ENCODE measurements at places on chromosomes 7 and 10. TPM values are rescaled to one million over a fixed set of nuclear protein-coding genes. Genes with fewer than 3 reads are reported as not detected.
A peak's percentile ranks its signal among the peaks of the same experiment; 100 is the strongest.

Gene GUSB
- total RNA-seq = 32.6 TPM

DNA sequence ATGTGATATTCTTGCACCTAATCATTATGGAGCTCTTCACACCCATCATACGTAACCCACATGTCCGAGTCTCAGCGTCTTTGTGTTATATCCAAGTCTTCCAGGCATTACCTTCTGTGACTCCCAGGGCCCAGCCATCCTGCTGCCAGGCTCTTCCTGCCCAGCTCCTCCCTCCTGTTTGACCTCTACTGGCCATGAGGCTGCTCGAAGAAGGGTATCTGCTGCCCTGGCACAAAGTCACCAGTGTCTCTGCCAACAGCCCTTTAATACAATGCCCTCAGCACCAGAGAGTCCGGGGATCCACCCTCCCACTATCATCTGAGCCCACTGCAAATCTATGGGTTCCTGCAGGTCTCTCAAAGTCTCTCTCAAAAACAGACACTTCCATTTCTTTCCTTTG lies 65.3 kb upstream of the WAC start:
- H3K27me3 ChIP-seq = peaks cover 12% of the 10 kb centered on the region
- no peaks in the 10 kb centered on the region for H3K4me1 ChIP-seq
- no peak overlapping the region for H3K27ac ChIP-seq
- no peak for DNase-seq
- H3K36me3 ChIP-seq = no peaks in the 10 kb centered on the region

DNA sequence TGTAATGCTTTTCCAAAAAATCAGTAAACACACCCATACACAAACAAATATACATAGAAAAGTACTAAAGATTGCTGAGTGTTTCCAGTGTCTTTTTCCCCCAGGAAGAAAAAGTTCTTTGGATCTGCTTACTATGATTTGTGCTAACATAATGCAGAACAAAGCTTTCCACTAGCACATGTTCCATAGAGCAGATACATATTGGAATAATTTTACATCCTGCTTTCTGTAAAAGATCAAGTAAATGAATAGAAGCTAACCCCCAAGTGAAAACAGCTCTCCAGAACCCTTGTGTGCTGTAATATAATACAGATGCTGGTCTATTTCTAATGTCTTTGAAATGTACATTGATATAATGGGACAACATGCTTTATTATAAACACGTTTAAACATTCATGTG lies 125.5 kb downstream of the PON1 start:
- no peak for DNase-seq
- peaks cover 17% of the 10 kb centered on the region for H3K27me3 ChIP-seq
- H3K4me3 ChIP-seq = no peak overlapping the region
- no peaks in the 10 kb centered on the region for H3K4me1 ChIP-seq
- H3K27ac ChIP-seq = no peak overlapping the region

Gene AFAP1L2
- total RNA-seq = not detected

DNA sequence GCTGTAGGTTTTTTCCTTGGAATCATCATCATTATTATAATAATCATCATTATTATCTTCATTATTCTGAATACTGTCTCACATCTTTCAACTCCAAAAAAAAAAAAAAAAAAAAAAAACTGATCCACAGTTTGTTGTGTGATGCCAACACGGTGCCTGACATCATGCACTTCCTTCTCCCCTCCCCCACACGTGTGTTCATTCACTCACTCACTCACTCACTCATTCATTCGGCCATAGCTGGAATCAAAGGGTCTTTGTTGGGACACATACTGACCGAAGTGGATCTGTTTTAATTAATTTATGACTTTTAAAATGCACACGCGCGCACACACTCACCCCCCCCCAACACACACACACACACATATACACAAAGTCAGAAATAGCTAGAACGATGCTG lies 177.8 kb downstream of the PIP4K2A start:
- H3K27ac ChIP-seq = no peak overlapping the region
- no peaks in the 10 kb centered on the region for H3K4me1 ChIP-seq
- H3K27me3 ChIP-seq = no peaks in the 10 kb centered on the region
- no peak overlapping the region for H3K4me3 ChIP-seq
- peaks cover 18% of the 10 kb centered on the region for H3K36me3 ChIP-seq

Gene LIPA
- 46.7 TPM for total RNA-seq

Gene TSPAN13
- 1.8 TPM for total RNA-seq

DNA sequence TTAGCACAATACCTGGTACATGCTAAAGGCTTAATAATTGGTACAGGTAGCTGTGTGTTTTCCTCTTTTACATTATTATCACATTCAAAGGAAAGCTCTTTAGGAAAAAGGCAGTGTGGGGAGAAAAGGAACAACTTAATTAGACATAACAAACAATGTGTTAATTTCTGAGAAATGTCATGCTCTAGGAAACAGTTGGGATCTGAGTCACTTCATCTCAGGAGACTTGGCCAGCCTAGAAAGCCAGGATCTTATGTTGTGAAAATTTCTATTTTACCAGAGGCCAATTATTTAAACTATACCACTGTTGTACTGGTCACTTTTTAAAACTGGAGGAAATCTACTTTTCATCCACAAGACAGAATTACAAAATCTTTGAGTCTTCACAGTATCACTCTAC lies 39.6 kb downstream of the ARMH3 start:
- no peak overlapping the region for H3K27ac ChIP-seq
- DNase-seq = peak; percentile 19
- no peaks in the 10 kb centered on the region for H3K36me3 ChIP-seq
- H3K4me3 ChIP-seq = no peak overlapping the region
- H3K27me3 ChIP-seq = no peaks in the 10 kb centered on the region

Gene AGAP5
- total RNA-seq = 4.0 TPM

DNA sequence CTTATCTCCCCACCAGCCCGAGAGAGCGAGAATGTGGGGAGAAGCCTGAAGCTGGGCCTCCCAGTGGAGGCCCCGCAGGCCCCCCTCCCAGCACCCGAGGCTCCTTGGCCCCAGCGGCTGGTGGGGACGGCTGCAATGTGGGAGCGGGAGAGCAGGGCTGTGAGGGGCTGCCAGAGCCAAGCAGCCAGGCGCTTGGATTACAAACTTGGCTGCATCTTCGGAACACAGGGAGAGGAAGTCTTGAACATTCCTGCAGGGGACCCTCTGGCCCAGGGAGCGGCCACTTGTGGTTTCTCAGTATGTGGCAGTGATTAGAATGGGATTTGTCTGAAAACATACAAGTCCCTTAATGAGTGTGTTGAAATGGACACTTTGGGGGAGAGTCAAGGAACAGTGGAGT lies 23.2 kb downstream of the ELN start:
- no peak overlapping the region for H3K4me3 ChIP-seq
- no peaks in the 10 kb centered on the region for H3K36me3 ChIP-seq
- H3K4me1 ChIP-seq = no peaks in the 10 kb centered on the region

- no peaks in the 10 kb centered on the region for H3K4me1 ChIP-seq
- no peak overlapping the region for H3K27ac ChIP-seq
- H3K36me3 ChIP-seq = no peaks in the 10 kb centered on the region
- H3K27me3 ChIP-seq = peaks cover 37% of the 10 kb centered on the region
Measured at GRCh38 chr7:151918510-151918843, 37.8 kb upstream of the GALNTL5 start.

Gene INA
- 0.29 TPM for total RNA-seq

- H3K36me3 ChIP-seq = no peaks in the 10 kb centered on the region
- H3K27ac ChIP-seq = no peak overlapping the region
- H3K27me3 ChIP-seq = no peaks in the 10 kb centered on the region
Measured at GRCh38 chr7:24755541-24756407, 1.5 kb downstream of the GSDME start.

Gene MSMB
- total RNA-seq = not detected

DNA sequence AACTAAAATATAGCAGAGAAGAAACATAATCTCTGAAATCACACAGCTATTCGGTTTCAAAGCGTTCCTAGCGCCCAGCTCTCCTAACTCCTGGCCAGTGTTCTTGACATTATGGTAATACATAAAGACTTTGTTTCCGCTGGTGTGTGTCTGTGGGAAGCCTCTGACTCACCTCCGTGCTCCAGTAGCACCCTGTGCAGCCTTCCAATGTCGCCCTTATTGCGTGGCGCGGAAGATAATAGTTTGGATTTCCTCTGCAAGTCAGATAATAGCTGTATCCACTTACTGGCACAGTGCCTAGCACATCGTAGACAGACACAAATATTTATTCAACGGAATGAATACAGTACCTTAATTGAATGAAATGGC lies 570 bp downstream of the BMS1 start:
- no peaks in the 10 kb centered on the region for H3K27me3 ChIP-seq
- no peak for DNase-seq

DNA sequence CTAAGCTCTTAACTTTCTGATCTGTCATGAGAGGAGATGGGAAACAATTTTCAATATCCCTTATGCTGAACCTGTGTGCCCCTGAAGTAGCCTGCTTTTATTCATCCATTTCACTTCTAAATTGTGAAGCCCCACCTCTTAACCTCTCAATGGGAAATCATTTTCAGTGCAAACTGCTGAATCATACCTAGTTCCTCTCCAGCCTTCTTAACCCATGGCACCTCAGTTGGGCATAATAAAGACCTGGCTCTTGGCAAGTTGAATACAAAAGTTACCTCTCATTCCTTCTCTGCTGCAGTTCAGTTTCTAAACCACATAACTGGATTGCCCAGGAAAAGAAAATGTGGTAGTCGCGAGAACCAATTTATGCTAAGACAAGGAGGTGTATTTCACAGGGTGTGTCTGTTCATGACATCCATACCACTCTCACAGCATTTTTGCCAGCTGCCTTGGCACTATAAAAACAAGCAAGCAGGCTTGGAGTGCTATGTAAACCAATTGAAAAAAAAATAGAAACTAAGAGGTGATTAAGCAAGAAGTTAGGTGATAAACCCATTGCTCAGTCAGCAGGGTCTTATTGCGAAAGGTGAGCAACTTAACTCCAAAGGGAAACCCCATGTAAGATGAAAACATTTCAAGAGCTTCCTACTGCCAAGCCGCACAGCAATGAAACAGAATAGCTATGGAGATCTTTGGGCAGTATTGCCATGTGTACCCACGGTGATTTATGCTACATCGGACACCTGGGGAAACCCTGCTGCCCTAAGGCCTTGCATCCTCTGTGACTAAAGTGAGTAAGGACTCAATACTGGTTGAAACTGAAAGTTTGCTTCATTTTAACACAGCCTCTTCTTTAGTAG lies 57.0 kb upstream of the DKK1 start:
- H3K27ac ChIP-seq = no peak overlapping the region
- H3K4me1 ChIP-seq = no peaks in the 10 kb centered on the region
- DNase-seq = no peak

- DNase-seq = no peak
- no peaks in the 10 kb centered on the region for H3K4me1 ChIP-seq
- no peak overlapping the region for H3K27ac ChIP-seq
- H3K27me3 ChIP-seq = no peaks in the 10 kb centered on the region
- no peaks in the 10 kb centered on the region for H3K36me3 ChIP-seq
- no peak overlapping the region for H3K4me3 ChIP-seq
Measured at GRCh38 chr7:110205899-110206298, 885.0 kb upstream of the LRRN3 start.

- DNase-seq = no peak
- no peak overlapping the region for H3K27ac ChIP-seq
- H3K4me3 ChIP-seq = no peak overlapping the region
- H3K36me3 ChIP-seq = no peaks in the 10 kb centered on the region
- H3K4me1 ChIP-seq = no peaks in the 10 kb centered on the region
Measured at GRCh38 chr7:54879776-54880175, 120.8 kb upstream of the SEC61G start.

DNA sequence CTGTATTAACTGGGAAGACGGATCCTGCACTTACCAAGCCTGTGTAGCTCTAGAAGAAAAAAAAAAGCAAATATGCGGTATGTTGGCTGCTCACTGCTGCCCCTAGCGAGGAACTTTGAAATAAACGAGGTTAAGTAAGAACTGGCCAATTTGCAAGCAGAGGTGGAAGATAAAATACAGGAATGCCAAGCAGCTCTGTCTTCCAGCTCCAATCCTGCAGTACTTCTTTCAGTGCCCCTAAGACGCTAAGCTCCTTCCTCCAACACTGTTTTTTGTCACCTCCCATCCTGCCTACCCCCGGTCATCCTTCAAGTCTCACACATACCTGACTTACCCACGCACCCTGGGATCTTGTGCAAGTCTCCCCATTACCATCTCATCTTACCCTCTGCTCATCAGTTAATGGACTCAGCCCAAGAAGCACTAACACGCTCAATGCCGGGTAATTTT lies 809 bp downstream of the C10orf143 start:
- H3K4me3 ChIP-seq = peak overlapping the region; percentile 78
- DNase-seq = peak; percentile 90
- peak overlapping the region; percentile 84 for H3K27ac ChIP-seq
- H3K4me1 ChIP-seq = peaks cover 15% of the 10 kb centered on the region
- H3K36me3 ChIP-seq = no peaks in the 10 kb centered on the region

DNA sequence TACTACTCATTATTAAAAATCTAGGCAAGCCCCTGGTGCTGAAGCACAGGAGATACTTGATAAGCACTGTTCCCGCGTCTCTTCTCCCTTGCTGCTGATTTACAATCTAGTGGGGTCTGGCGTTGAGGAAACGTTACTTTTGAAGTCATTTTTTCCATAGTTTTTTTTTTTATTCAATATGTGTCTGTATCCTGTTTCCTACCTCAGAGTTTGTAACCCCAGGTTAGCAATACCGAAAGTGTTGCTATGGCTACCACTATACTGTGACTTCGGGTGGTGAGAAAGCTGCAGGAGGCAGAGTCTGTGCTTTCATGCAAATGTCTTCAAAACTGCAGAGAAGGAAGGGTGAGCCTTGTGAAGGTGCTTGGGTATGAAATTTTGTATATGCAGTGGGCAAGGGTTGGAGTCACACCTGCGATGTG lies 458.8 kb upstream of the GHITM start:
- no peak overlapping the region for H3K4me3 ChIP-seq
- no peaks in the 10 kb centered on the region for H3K4me1 ChIP-seq
- no peaks in the 10 kb centered on the region for H3K27me3 ChIP-seq
- no peaks in the 10 kb centered on the region for H3K36me3 ChIP-seq

DNA sequence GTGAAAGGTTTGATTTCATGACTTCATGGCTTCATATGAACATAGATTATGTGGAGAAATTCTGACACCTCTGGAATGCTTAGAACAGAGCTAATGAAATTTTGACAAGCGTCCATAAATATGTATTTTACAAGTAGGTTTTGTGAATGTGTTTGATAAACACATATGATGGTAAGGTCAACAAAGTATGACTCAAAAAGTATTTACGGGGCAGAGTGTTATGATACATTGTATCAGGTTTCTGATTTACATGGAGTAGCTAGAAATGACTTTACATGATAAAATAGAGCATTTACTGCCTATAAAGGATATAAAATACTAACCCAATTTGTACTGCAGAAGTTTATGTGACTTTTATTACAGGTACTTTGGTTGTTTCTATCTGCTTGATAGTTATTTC lies 206.3 kb downstream of the MDFIC start:
- no peaks in the 10 kb centered on the region for H3K27me3 ChIP-seq
- no peak overlapping the region for H3K27ac ChIP-seq
- no peak for DNase-seq
- H3K36me3 ChIP-seq = no peaks in the 10 kb centered on the region
- H3K4me1 ChIP-seq = no peaks in the 10 kb centered on the region

- H3K4me1 ChIP-seq = peaks cover 8% of the 10 kb centered on the region
- H3K36me3 ChIP-seq = no peaks in the 10 kb centered on the region
- peak; percentile 36 for DNase-seq
- no peaks in the 10 kb centered on the region for H3K27me3 ChIP-seq
Measured at GRCh38 chr7:84510505-84510904, 315.9 kb upstream of the SEMA3A start.

Gene ANKRD22
- total RNA-seq = under 0.01 TPM

Gene MOGAT3
- not detected for total RNA-seq

Gene SLC26A3
- not detected for total RNA-seq

GRCh38 chr7:7146837-7147236 lies 35.5 kb upstream of the C1GALT1 start:
- H3K4me3 ChIP-seq = no peak overlapping the region
- no peaks in the 10 kb centered on the region for H3K27me3 ChIP-seq
- no peaks in the 10 kb centered on the region for H3K36me3 ChIP-seq
- DNase-seq = no peak

- no peak for DNase-seq
- H3K36me3 ChIP-seq = no peaks in the 10 kb centered on the region
- no peaks in the 10 kb centered on the region for H3K4me1 ChIP-seq
- H3K4me3 ChIP-seq = no peak overlapping the region
Measured at GRCh38 chr7:93861325-93861949, 29.1 kb downstream of the TFPI2 start.

All from osteoblast (primary cell).